MM.1S (cell line): ENCODE measurements at places on chromosomes 3 and 15.

DNA sequence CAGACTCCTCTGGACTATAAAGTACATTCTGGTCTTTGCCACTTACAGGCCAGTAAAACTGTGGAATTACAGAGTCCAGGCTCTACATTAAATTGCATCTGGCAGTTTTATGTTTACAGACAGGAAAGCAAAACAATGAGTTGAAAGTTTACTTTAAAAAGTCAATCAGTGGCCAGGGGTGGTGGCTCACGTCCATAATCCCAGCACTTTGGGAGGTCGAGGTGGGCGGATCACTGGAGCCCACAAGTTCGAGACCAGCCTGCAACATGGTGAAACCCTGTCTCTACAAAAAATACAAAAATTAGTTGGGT lies 53.8 kb downstream of the TM4SF4 start:
- H3K27ac ChIP-seq: no peak overlapping the region
- H3K36me3 ChIP-seq: no peaks in the 10 kb centered on the region
- H3K4me1 ChIP-seq: peaks cover 15% of the 10 kb centered on the region
- no peaks in the 10 kb centered on the region for H3K27me3 ChIP-seq
- no peak overlapping the region for H3K4me3 ChIP-seq
- DNase-seq: no peak

- no peaks in the 10 kb centered on the region for H3K4me1 ChIP-seq
- H3K27me3 ChIP-seq: no peaks in the 10 kb centered on the region
- H3K27ac ChIP-seq: no peak overlapping the region
- H3K36me3 ChIP-seq: no peaks in the 10 kb centered on the region
Observed at GRCh38 chr3:147119346-147119745, 287.0 kb downstream of the ZIC4 start.

DNA sequence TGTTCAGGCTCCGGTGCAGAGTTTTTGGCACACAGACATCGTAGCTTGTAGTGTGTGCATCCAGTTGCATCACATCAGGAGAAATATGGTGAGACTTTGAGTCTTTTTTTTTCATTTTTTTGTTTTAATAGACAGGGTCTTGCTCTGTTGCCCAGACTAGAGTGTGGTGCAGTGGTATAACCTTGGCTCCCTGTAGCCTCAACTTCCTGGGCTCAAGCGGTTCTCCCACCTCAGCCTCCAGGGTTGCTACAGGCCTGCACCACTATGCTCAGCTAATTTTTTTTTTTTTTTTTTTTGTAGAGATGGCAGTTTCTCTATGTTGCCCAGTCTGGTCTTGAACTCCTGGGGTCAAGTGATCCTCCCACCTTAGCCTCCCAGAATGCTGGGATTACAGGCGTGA lies 51.1 kb upstream of the TEX264 start:
- no peaks in the 10 kb centered on the region for H3K36me3 ChIP-seq
- no peak overlapping the region for H3K4me3 ChIP-seq
- H3K27me3 ChIP-seq: no peaks in the 10 kb centered on the region
- no peak for DNase-seq
- H3K4me1 ChIP-seq: peaks cover 5% of the 10 kb centered on the region

- H3K4me3 ChIP-seq: no peak overlapping the region
- DNase-seq: no peak
Observed at GRCh38 chr3:18717598-18717997, 292.5 kb upstream of the SATB1 start.

- no peak for DNase-seq
- H3K27ac ChIP-seq: no peak overlapping the region
- no peak overlapping the region for H3K4me3 ChIP-seq
- no peaks in the 10 kb centered on the region for H3K36me3 ChIP-seq
- no peaks in the 10 kb centered on the region for H3K4me1 ChIP-seq
Observed at GRCh38 chr15:32743411-32744140, 25.8 kb downstream of the GREM1 start.

DNA sequence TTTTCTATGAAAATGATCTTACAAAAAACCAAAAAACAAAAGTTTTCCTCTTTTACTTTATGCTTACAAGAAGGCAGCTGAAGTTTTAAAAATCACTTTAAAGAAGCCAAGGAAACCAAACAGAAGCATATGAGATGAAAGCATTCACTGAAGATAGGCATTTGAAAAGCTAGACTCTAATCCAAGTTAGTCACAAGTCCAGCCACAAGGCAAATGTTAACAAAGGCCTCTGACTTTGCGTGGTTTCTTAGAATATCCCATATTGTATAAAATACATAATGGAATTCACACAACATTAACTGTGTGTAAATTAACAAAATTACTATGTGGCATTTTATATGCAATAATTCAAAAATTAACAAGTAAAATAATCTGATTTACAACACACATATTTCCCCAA lies 17.7 kb downstream of the MRPL3 start:
- no peak for DNase-seq
- H3K4me3 ChIP-seq: no peak overlapping the region
- H3K4me1 ChIP-seq: no peaks in the 10 kb centered on the region

GRCh38 chr15:45635191-45635638 lies 386 bp downstream of the SQOR start:
- H3K36me3 ChIP-seq: no peaks in the 10 kb centered on the region
- no peaks in the 10 kb centered on the region for H3K27me3 ChIP-seq
- peak overlapping the region; percentile 87 for H3K27ac ChIP-seq
- peak overlapping the region; percentile 80 for H3K4me3 ChIP-seq
- DNase-seq: peak; percentile 81

DNA sequence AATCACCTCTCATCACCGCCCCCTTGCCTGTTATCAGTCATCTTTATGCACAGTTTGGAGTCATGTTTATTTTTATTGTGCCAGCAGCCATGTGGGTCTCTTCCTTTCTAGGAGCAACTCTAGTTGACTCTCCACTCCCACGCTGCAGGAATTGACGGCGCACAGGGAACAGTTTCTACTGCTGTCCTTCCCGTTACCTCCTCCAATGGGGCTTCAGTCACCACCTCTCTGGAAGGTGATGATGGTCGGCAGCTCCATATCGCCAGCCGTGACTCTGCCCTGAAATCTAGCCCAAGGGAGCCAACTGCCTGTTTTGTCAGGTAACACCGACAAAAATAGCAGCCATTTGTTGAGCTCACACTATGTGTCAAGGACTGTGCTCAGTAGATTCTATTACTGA lies 35.6 kb upstream of the FAM107A start:
- no peak overlapping the region for H3K4me3 ChIP-seq
- H3K27ac ChIP-seq: no peak overlapping the region
- H3K36me3 ChIP-seq: no peaks in the 10 kb centered on the region
- DNase-seq: no peak
- H3K27me3 ChIP-seq: no peaks in the 10 kb centered on the region
- no peaks in the 10 kb centered on the region for H3K4me1 ChIP-seq

GRCh38 chr3:188874576-188874975 lies 297.2 kb upstream of the TPRG1 start:
- H3K4me1 ChIP-seq: peaks cover 8% of the 10 kb centered on the region
- H3K27ac ChIP-seq: no peak overlapping the region
- no peaks in the 10 kb centered on the region for H3K36me3 ChIP-seq
- H3K27me3 ChIP-seq: peaks cover 22% of the 10 kb centered on the region
- no peak for DNase-seq

GRCh38 chr3:2807514-2807913 lies 302.7 kb downstream of the IL5RA start:
- H3K27ac ChIP-seq: no peak overlapping the region
- no peak overlapping the region for H3K4me3 ChIP-seq
- no peak for DNase-seq
- H3K36me3 ChIP-seq: no peaks in the 10 kb centered on the region
- no peaks in the 10 kb centered on the region for H3K27me3 ChIP-seq

DNA sequence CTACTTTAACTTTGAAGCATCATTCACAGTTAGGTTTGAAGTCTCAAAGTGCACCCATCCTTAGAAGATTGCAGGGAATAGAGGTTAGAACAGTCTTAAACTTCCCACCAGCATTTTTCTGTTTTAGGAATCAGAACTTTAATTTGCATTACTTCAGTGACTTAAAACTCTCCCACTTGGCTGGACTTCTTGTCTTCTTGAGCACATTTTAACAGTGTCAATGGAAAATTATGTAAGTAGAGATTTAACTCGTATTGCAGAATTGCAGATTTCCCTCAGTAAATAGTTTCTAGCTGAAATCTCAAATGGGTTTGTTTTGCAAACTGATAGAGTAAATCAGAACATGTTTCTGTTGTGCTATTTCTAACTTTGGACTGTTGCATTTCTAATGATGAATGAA lies 369.6 kb downstream of the OTOL1 start:
- no peaks in the 10 kb centered on the region for H3K36me3 ChIP-seq
- no peak overlapping the region for H3K27ac ChIP-seq
- no peak for DNase-seq
- H3K4me3 ChIP-seq: no peak overlapping the region
- H3K4me1 ChIP-seq: peaks cover 26% of the 10 kb centered on the region

DNA sequence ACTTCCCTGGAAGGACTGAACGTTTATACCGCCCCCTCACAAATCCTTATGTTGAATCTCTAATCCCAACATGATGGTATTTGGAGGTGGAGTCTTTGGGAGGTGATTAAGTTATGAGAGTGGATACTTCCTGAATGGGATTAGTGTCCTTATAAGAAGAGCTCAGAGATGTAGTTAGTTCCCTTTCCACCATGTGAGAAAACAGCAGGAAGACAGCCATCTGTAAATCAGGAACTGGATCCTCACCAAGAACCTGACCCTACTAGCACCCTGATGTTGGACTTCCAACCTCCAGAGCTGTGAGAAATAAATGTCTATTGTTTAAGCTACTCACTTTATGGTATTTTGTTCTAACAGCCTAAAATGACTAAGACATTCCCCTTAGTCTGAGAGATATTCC lies 33.3 kb upstream of the SACM1L start:
- no peak for DNase-seq
- H3K4me3 ChIP-seq: no peak overlapping the region
- H3K27ac ChIP-seq: peak overlapping the region; percentile 94; the same call in 1 of the 2 replicates
- no peaks in the 10 kb centered on the region for H3K27me3 ChIP-seq

GRCh38 chr3:9951962-9952805 lies at the start of gene PRRT3:
TSS of gene PRRT3 (minus strand) at chr3:9952408. CDS start at chr3:9950115, 2,293 bp downstream.
- peak within 1 kb of the TSS; percentile 82 for H3K4me3 ChIP-seq
- no peak within 1 kb of the TSS for H3K27ac ChIP-seq
- DNase-seq: peak; percentile 59
- 0 out of 2 replicates have a peak, but pooled peaks cover 5% of the 10 kb centered on the region for H3K4me1 ChIP-seq

- no peaks in the 10 kb centered on the region for H3K27me3 ChIP-seq
- H3K4me3 ChIP-seq: no peak overlapping the region
- H3K36me3 ChIP-seq: no peaks in the 10 kb centered on the region
- no peak overlapping the region for H3K27ac ChIP-seq
- no peak for DNase-seq
Observed at GRCh38 chr3:64234571-64234970, 9.3 kb upstream of the PRICKLE2 start.

DNA sequence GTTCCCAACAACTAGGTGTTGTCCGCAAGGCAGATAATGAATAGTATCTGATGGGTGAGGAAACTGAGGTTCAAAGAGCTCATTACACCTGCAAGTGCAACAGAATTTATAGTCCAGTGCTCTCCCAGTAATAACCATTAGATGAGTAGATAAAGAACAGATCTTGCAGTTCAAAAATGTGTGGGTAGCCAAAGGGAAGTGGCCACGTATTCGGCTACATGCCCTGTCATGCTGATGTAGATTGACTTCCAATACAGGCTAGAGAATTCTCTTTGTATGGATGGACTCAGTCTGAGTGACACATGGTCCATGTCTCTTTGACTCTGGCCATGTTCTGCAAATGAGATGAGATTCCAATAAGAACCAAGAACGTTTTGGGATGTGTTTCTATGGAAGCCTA lies 187.9 kb upstream of the LPP start:
- H3K4me1 ChIP-seq: no peaks in the 10 kb centered on the region
- H3K4me3 ChIP-seq: no peak overlapping the region
- no peak overlapping the region for H3K27ac ChIP-seq
- H3K36me3 ChIP-seq: no peaks in the 10 kb centered on the region

- DNase-seq: no peak
- no peaks in the 10 kb centered on the region for H3K4me1 ChIP-seq
- no peak overlapping the region for H3K27ac ChIP-seq
- no peaks in the 10 kb centered on the region for H3K27me3 ChIP-seq
Observed at GRCh38 chr3:123334056-123334455, 114.8 kb downstream of the ADCY5 start.

GRCh38 chr15:34079904-34080303 lies 21.8 kb downstream of the EMC7 start:
- no peak for DNase-seq
- no peaks in the 10 kb centered on the region for H3K27me3 ChIP-seq
- H3K4me3 ChIP-seq: no peak overlapping the region
- no peaks in the 10 kb centered on the region for H3K36me3 ChIP-seq
- H3K4me1 ChIP-seq: no peaks in the 10 kb centered on the region

DNA sequence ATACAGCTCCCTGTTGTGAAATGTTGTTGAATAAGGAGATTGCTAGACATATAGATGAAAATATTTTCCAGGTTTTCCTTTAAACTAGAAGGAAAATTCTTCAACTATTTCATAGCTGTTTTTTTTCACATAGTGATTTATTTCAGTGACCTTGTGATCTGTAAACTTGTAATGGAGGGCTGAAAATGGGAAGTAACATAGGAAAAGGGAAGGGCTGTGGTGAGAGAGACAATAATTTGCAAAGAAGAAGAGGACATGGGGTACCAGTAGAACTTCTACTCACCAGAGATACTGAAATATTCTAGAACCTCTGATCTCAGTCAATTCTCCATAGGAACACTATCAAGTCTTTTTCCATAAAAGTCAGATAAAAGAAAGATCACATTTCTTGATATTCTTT lies 60.4 kb downstream of the PLS1 start:
- H3K4me1 ChIP-seq: no peaks in the 10 kb centered on the region; the same call in 1 of the 2 replicates
- no peak overlapping the region for H3K4me3 ChIP-seq
- no peak for DNase-seq
- H3K27ac ChIP-seq: no peak overlapping the region

GRCh38 chr3:134644731-134645514 lies 5.9 kb downstream of the KY start:
- no peak overlapping the region for H3K27ac ChIP-seq
- no peaks in the 10 kb centered on the region for H3K27me3 ChIP-seq
- no peaks in the 10 kb centered on the region for H3K36me3 ChIP-seq
- no peak for DNase-seq

DNA sequence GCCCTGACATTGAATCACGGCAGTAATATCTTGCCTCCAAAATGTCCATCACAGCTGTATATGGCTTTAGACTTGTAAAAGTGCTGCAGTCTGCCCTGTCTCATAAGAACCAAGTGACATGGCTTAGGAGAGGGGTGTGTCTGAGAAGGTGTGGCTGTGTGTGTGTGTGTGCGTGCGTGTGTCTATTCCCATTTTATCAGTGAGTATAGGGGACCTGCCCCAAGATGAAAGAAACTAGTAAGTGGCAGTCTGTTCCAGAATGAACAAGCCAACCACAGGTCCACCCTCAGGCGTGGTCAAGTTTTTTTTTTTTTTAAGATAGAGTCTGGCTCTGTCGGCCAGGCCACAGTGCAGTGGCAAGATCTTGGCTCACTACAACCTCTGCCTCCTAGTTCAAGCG lies 5.6 kb upstream of the RHOV start:
- H3K27ac ChIP-seq: no peak overlapping the region
- H3K4me1 ChIP-seq: peaks cover 13% of the 10 kb centered on the region
- no peaks in the 10 kb centered on the region for H3K36me3 ChIP-seq
- H3K4me3 ChIP-seq: no peak overlapping the region

DNA sequence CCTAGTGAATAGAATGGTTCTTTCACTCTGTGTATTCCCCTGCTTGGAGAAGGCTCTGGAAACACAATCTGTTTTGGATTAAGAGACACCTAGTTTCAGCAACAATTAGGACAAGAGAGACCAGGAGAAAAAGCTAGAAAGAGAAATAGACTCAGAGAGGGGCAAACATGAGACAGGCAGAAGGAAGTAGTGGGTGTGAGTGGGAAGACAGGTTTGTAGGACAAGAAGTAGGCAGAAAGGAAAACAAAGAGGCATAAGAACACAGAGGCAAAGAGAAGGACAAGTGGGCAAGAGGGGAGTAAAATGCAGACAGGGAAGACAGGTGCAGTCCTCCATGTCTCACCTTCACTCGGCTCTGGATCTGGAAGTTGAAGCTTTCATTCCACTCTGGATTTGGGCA lies 13.5 kb downstream of the PLA2G4E start:
- no peak for DNase-seq
- no peaks in the 10 kb centered on the region for H3K27me3 ChIP-seq
- no peaks in the 10 kb centered on the region for H3K36me3 ChIP-seq
- peaks cover 20% of the 10 kb centered on the region for H3K4me1 ChIP-seq
- H3K4me3 ChIP-seq: no peak overlapping the region
